ENCODE measurements at places on chromosomes 3 and 15. TPM values are rescaled to one million over a fixed set of nuclear protein-coding genes. Genes with fewer than 3 reads are reported as not detected.

VPS8 gene
- 61.2 TPM for total RNA-seq

DNA sequence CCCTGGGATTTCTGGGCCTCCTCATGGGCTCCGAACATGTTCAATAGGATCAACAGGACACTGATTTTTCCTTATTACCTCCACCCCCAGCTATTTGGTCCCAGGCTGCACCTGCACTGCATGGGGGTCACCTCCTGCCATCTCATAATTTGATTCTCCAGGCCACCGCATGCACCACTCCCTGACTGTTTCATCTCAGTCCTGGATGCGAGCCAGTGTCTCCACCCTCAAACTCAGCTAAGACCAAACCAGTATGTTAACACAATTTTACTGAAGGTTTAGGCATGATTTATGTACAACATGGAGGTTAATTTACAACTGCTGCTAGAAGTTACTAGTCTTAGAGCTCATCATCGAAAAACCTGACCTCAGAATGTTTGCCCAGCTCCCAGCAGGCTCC, 249.5 kb downstream of the UACA start:
- no peaks in the 10 kb centered on the region for H3K27me3 ChIP-seq
- no peak overlapping the region for H3K4me3 ChIP-seq
- peaks cover 16% of the 10 kb centered on the region for H3K4me1 ChIP-seq

GHSR gene
- total RNA-seq, result not detected

- no peaks in the 10 kb centered on the region for H3K36me3 ChIP-seq
- no peaks in the 10 kb centered on the region for H3K4me1 ChIP-seq
- H3K4me3 ChIP-seq, result no peak overlapping the region
- no peaks in the 10 kb centered on the region for H3K27me3 ChIP-seq
- no peak overlapping the region for H3K27ac ChIP-seq
- DNase-seq, result no peak
Measured at GRCh38 chr3:47542471-47543173, 29.1 kb upstream of the ELP6 start.

GRCh38 chr15:51841406-51842040, 12.1 kb downstream of the TMOD3 start:
- H3K36me3 ChIP-seq, result no peaks in the 10 kb centered on the region
- H3K27me3 ChIP-seq, result no peaks in the 10 kb centered on the region

DNA sequence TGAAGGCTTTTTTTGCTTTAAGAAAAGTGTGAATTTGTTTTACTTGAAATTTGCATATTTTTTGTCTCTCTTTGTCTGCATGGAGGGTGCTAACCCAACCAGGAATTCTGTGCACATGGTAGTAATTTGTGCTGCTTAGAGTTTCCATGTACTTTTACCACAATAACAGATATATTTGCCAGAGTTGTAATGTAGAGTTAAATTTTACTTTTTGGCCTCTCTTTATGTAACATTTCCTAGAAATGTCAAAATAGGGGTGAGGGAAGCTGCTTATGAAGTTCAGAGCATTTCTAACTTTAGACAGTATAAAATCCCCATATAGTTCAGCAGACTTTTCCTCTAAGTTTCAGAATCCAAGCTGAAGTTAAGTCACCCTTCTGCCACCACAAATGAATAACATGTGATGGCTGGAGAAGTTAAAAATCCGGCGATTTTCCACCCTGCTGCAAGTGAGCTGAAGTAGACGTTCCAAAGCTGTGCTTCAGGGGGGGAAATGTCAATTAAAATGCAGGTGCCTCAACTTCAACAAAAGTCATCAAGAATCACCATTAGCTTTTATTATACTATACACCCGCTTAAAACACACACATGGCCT, 385.7 kb upstream of the NR2F2 start:
- no peaks in the 10 kb centered on the region for H3K27me3 ChIP-seq

DNA sequence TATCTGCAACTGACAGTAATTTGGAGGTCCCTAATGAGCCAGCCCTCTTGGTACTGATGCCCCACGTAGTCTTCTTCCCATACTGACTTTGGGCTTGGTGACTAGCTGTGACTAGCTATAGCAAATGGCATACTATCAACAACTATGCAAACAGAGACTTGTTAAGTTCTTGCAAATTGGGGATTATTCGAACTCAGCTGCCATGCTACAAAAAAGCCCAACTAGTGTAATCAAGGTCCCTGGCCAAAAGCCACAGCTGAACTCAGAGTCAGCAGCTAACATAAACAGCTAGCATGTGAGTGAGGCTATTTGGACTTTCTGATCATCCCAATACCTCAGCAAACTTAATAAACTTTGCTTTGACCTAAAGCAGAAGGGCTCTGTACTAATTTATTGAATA, 121.2 kb upstream of the PLXND1 start:
- H3K4me1 ChIP-seq, result no peaks in the 10 kb centered on the region
- H3K36me3 ChIP-seq, result no peaks in the 10 kb centered on the region
- H3K4me3 ChIP-seq, result no peak overlapping the region
- DNase-seq, result no peak
- no peaks in the 10 kb centered on the region for H3K27me3 ChIP-seq
- no peak overlapping the region for H3K27ac ChIP-seq

DNA sequence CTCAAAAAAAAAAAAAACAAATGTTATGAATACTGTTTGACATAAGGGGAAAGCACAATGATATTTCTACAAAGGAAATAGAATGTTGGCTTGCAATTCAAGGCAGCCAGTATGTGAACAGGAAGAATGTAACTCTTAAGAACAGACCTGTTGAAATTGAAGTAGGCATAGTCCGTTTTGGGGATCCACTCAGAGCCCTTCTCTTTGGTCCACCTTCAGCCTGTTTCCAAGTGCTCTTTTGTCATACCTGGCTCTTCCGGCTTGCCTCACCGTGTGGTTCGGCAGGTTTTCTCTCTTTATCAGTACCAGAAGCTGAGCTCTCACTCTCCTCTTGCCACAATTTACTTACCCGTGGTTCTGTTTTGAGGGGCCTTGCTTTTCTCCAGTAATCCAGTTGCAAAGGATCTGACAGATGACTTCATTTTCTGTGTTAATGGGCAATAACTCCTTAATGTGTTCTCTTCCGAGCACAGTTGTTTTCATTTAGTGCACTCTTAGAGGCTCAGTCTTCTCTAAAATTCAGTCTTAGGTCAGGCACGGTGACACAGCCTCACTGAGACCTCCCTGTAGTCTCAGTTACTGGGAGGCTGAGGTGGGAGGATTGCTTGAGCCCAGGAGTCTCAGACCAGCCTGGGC, 6.7 kb downstream of the ABHD17C start:
- no peaks in the 10 kb centered on the region for H3K27me3 ChIP-seq
- DNase-seq, result no peak
- no peaks in the 10 kb centered on the region for H3K36me3 ChIP-seq

RPL15 gene
- total RNA-seq, result 2,331 TPM

DNA sequence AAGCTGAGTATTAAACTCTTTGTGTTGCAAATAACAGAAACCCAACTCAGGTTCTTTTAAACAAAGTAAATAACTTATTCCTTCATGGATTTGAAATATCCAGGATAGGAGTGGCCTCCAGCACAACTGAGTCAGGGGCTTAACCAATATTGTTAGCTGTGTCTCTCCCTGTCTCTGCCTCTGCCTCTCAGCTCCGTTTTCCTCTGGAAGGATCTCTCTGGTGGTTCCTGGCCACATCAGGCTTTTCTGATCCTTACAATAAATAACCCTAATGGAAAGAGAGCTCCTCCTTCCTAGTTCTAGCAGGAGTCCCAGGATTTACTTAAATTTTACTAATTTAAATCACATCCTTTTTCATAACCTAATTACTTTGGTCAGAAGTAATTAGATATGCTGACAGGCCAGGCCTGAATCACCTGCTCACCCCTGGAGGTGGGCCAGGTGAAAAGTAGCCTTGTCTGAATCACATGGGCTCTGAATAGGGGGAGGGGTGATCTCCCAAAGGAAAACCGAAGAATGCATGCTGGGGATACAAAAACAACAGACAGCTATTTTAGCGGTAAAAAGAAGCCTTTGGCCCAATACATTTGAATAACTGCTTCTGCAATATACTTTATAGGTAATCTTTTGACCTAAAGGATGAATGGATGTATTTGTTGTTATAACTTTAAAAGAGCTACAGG, 75.4 kb downstream of the REC114 start:
- H3K36me3 ChIP-seq, result no peaks in the 10 kb centered on the region
- H3K27me3 ChIP-seq, result no peaks in the 10 kb centered on the region
- DNase-seq, result no peak
- no peak overlapping the region for H3K4me3 ChIP-seq
